ENCODE measurements at places on chromosomes 2 and 18.

DNA sequence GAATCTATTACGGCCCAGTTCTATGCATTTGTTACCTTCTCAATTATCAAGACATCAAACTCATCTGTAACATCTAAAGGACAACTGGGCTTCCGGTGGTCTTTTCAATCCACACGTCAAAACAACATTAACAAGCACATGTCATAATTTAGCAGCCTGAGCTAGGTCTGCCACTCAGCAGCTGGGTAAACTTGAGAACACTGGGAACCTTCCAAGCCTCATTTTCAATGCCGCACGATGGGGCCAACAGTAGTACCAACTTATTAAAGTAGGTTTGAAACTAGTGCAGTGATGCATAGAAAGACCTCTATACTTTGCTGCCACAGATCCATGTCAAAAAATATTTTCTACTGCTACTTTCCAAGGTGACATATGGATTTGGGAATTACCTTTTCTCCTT, 60.4 kb downstream of the COL4A4 start:
- no peak for DNase-seq

DNA sequence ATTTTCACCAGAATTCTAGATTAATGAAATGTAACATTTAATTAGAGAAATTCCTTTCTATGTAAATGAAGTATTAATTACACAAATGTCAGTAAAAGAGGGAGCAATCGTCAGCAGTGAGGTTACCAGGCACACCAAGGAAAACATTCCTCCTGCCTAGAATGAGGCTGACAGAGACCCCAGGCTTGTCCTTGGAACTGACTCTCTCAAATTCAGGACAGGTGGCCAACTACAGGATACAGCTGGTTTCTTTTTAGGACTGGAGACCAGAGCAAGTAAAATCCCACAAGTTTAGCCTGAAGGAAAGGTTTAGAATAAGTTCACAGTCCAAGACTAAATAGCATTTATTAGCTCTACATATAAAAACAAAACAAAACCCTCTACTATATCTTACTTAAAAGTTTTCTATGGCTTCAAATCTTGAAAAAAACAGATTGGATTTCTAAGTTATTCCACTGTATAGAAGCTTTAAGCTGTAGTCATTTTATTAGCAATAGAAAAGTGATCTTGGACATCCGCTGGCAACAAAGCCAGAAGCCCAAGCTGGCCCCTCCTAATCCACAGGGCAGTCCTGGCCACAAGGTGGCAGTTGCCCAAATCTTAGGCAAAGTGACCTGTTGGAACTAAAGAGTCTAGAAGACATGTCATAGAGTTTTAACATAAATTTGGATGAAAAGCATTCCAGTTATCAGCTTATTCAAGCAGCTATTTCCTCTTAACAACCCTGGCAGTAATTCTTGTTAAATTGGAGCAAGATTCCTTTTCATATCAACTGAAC, 81.0 kb downstream of the SP3 start:
- peak; percentile 55 for DNase-seq

- DNase-seq, result no peak
These were observed 128.3 kb downstream of the LRRC30 start for GRCh38 chr18:7358989-7359726.

DNA sequence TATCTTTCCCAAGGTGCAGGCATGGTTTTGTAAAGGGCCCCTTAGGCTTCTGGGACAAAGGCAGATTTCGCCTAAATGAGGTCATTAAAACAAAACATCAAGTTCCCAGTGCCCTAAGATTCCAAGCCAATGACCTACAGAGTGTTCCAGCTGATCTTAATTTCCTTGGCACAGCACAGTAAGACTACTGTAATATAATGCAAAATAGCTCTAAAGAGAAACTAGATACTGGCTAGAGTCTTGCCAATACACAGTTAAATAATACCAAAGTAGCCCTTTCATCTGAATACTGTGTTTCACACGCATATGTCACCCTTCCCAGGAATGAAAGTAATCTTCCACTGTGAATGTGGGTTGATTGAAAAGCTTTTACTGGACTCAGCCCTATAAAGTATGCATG, 14.7 kb downstream of the GRB14 start:
- no peak for DNase-seq

- no peak for DNase-seq
These were observed 20.1 kb upstream of the ID2 start for GRCh38 chr2:8661736-8662135.

DNA sequence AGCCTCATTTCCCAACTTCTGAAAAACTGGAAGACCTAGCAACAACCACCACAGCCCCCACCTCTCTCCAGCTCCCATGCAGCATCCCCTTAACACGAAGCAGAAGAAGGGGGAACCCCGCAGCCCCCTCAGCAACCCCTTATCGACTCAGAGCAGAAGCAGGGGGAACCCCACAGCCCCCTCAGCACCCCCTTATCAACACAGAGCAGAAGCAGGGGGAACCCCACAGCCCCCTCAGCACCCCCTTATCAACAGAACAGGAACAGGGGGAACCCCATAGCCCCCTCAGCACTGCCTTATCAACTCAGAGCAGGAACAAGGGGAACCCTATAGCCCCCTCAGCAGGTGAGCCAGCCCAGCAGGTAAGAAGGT, 6.7 kb downstream of the SLC66A2 start:
- no peak for DNase-seq

GRCh38 chr2:119710281-119710680, 31.3 kb downstream of the TMEM177 start:
- no peak for DNase-seq

- DNase-seq, result peak; percentile 97
These were observed 542 bp upstream of the PRKCE start for GRCh38 chr2:45650851-45651414.

DNA sequence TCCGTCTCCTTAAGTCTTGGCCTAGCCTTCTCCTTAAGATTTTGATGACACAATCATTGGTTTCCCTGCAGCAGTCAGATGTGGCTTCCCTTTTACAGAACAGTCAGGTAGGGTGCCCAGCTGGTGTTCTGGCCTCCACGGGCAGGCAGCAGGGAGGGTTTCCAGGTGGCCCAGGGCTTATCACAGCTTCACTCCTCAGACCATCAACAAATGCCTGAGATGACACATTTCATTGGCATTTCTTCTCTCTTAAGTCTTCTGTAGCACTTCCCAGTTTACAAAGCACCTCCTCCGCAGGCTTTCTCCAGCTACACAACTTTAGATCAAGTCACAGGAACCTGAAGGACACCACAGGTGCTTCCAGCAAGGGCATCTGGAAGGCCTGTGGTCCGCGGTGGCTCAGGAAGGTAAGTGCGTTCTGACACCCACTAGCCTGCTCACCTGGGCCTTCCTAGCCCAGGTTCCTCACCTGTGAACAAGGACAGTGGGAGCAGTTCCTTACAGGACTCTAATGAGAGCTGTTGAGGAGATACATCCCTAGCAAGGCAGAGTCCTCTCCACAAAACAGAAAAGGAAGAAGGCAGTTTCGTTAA, 37.6 kb downstream of the PTPN18 start:
- no peak for DNase-seq

DNA sequence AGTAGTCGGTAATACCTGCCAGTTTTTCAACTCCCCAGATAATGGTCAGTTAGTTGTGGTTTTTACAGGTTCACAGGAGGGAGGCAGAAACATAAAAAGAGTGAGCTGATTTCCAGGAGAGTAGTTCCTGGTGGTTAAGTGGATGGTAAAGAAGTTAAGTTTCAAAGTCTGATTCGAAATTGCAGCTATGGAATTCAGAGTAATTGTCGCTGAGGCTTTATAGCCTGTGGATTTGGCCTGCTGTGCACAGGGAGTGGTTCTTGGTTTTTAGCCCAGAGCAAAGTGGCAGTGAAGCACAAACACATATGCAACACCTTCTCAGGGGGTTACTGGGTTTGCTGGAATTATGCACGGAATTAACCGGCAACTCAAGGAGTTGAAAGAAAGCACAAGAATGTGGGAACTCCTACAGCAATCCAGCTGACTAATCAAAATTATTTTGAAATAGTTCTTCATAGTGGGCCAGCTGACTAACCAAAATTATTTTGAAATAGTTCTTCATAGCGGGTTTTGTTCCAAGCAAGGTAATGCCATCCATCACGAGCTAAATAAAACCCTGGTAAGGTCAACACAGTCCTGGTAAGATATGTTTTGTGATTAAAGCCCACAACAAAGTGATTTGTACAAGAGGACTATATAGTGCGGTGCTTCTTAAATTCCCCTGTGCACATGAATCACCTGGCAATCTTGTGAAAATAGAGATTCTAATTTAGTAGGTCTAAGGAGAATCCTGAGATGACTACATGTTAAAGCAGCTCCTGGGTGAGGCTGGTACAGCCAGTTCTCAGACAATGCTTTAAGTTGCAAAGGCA, 94.4 kb downstream of the SGPP2 start:
- peak; percentile 37 for DNase-seq

DNA sequence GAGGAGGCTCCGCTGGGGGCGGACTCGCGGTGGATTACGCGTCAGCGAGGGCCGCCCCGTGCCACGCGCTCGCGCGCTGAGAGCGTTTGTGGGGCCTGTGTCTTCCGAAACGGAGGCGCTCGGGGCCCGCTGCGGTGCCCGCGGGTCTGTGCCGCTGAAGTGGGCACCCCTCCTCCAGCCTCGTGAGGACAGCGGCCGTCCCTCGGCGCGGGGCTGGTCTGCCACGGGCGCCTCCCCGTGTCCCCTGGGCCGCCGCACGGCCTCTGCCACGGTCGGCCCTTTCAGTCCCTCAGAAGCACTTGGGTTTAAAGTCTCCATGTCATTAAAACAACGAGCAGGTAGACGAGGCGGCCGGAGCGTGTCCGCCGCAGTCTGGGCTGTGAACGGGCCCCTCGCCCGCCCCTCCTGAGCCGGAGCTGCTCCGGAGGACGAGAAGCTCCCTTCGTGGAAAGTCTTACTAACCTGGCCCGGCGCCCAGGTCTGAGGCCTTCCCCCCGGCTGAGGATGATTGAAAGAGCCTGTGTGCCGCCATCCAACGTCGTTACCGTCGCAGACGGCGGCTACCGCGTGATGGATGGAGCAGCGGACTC, 97.6 kb downstream of the NFATC1 start:
- no peak for DNase-seq

- DNase-seq, result peak; percentile 64
These were observed 52.8 kb downstream of the CLASP1 start for GRCh38 chr2:121596221-121597080.

GRCh38 chr18:9079818-9080528, 22.5 kb upstream of the NDUFV2 start:
- DNase-seq, result peak; percentile 39

- no peak for DNase-seq
These were observed 366.5 kb downstream of the DSC3 start for GRCh38 chr18:30676053-30676480.

- DNase-seq, result no peak
These were observed 43.0 kb downstream of the OSGEPL1 start for GRCh38 chr2:189719571-189719970.

GRCh38 chr2:148935791-148936190, 60.8 kb downstream of the KIF5C start:
- no peak for DNase-seq

- DNase-seq, result peak; percentile 77
These were observed 56.2 kb downstream of the EMILIN2 start for GRCh38 chr18:2903006-2903405.

DNA sequence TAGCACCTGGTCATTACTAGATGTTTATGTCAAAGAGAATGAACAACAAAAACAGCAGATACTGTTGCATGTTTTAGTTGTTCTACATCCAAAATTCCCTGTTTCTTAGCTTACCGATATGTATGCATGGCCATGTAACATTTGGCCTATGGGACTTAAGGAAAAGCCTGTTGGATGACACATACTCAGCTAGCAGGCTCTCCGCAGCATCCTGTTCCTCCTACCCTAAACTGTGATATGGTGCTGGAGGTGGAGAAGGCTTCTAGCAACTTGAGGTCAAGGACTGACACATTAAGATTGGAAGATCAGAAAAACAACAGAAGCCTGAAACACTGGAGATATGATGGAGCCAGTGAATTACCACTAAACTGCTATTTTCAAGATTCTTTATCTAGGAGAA, 537.8 kb downstream of the LRRTM4 start:
- DNase-seq, result no peak

- no peak for DNase-seq
These were observed 28.6 kb upstream of the COPS8 start for GRCh38 chr2:237057107-237057506.

- no peak for DNase-seq
These were observed 81.5 kb upstream of the ARL4C start for GRCh38 chr2:234578389-234578788.

DNA sequence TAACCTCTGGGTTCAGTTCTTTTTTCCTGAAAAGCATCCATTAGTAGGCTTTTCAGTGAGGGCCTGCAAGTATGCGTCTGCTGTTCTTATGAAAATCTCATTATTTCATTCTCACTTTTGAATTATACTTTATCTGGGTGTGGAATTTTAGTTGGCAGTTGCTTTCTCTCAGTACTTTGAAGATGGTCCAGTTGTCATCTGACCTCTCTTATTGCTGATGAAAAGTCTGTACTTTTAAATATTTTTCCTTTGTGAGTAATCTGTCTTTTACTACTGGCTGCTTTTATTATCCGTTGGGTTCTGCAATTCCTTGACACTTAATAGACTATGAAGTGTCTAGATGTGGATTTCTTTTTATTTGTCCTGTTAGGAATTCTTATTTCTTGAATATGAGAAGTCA, 307.8 kb downstream of the CYP26B1 start:
- no peak for DNase-seq

- DNase-seq, result no peak
These were observed 213.4 kb downstream of the STK39 start for GRCh38 chr2:168033966-168034365.

DNA sequence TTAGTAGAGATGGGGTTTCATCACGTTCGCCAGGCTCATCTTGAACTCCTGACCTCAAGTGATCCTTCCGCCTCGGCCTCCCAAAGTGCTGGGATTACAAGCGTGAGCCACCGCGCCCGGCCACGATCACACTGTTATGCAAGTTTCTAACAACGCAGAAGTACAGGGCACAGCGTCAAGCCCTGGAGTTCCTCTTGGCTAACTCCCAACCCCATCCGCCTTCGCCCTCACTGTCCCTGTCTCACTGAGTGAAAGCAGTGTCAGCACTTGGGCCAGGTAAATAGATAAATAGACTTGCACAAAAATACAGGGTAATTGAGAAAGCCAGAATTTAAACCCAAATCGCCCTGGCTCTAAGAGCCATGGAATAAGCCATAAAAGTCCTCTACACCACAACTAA, 111.7 kb downstream of the ACVR1 start:
- no peak for DNase-seq

DNA sequence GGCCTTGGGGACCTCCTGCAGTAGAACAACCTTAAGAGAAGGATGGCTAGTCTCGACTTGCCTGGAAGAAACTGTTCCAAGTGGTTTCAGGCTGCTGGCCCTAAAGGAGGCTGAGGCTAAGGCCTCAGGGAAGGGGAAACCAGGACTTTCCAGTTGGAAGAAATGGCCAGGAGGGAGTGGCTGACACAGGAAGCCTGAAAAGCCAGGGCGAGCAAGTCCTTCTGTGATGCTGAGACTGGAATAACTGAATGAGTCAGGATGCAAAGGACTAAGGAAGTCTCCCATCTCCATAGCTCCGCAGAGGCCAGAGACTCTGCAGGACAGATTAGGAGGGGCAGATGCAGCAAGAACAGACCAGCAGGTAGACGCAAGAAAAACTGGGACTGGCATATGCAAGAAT, 7.4 kb downstream of the HTRA2 start:
- no peak for DNase-seq
